ENCODE measurements at places on chromosomes 3 and 15.
A peak's percentile ranks its signal among the peaks of the same experiment; 100 is the strongest.

DNA sequence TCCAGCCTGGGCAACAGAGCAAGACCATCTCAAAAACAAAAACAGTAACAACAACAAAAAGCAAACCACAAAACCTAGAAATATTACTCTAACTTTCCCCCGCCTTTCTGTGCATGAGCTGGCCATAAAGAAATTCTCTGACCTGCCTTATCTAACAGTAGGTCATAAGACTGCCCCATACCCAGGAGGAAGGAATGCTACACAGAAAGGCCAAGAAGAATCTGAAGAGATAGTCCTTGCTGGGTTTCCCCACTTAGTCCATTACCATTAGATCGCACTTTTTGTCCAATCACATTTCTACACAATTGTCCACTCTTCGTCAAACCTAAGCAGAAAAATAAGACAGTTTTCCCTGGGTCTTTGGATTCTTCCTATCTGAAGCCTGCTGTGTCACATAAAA is 23.5 kb downstream of the CIAO2A start:
- DNase-seq: no peak

- no peak for DNase-seq
These were observed 298.1 kb downstream of the ADAMTS17 start for GRCh38 chr15:100043692-100044091.

- peak; percentile 65 for DNase-seq
These were observed 1.6 kb downstream of the RFTN1 start for GRCh38 chr3:16511681-16512434.

DNA sequence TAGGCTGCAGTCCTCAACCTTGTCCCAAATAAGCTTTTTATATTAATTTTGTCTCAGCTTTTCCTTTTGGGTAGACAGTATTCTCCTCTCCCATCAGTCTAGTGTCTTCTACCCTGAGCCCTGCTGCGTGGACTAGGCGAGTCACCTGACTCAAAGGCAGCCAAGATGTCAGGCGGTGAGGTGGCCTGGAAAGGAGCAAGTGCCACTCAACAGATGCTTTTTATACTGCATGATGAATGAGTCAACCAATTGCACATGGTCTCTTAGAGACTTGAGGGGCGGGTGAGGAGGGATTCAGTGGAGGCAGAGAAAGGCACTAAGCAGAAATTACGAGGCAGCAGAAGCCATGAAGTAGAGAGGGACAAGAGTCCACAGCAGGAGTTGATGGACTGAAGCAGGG is 95.9 kb downstream of the FRMD4B start:
- no peak for DNase-seq

DNA sequence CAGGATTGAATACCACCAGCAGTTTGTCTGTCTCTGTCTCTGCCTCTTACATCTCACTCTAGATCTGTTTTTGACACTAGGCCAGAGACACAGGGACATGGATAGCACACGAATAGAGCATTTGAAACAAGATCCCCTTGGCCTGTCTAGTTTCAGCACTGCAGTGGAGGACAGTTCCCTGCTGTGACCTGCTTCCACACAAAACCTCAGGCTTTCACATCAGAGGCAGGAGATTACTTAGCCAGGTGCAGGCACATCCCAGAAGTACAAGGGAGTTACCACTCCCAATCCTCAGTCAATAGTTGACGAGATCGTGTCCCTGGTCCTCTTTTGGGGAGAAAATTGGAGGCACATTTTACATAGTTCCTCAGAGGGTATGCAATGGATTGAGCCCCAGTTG is 34.0 kb upstream of the CCK start:
- no peak for DNase-seq

DNA sequence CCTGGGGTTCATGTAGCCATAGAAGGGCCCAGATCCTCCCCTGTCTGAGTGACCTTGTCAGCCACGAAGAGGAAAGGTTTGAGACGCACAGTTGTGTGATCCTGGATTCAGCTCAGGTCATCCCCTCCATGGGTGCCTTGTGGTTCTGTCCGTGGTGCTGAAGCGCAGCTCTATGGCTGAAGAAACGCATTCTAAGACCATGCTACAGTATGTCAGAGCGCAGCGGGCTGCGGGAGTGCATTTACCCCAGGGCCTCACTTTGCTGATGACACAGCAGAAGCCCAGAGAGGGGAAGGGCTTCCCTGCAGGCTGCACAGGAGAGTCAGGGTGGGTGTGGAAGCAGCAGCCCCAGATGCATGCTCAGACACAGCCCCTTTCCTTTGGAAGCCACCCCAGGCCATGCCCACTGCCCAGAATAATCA is 68.8 kb upstream of the IQSEC1 start:
- DNase-seq: no peak

GRCh38 chr3:133050891-133051290 is 12.7 kb downstream of the TMEM108 start:
- DNase-seq: no peak

DNA sequence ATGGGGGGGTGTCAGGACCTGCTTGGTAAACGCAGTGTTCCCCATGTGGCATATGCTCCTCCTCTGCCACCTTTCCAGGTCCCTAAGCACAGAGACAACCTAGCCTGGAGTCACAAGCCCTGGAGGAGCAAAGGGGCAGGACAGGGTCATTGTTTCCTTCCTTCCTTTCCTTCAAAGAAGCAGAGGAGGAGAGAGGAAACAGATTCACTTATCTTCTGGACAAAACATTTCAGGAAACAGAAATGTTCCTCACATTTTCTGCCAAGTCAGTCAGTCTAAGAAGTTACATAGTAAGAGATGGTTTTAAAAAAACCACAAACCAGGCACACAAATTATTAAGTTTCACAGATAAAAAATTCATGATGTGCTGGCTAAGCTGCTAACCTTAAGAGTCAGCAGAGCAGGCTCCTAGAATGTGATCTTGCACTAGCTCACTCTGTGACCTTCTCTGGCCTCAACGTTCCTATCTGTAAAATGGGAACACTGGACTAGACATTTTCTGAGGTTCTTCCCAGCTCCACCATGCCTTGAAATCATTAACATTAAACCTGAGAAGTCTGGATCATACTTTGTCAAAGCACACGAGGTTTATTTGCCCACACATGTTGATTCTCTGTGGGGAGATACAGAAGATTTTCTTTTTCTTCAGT is 47.9 kb downstream of the ATP13A5 start:
- no peak for DNase-seq

DNA sequence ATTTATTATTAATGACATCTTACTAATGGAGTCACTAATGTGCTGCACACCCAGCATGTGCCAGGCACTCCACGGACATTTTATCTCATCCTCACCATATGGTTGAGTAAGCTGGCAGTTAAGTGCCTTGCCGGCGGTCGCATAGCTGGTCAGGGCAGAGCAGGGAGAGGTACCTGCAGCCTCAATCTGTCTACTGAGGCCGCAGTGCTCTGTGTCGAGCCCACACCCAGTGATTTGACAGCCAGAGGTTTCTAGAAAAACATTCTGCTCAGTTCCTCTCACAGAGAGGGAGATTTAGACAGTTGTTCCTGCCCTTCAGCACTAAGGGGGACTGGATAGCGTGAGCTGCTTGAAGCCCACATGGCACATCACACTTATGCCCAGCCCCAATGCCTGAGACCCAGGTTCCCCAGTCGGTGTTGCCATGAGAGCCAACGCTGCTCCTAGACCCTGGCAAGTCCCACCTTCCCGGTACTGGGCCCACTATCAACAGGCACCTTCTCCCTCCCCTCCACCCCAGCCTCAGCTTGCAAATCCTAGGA is 2.6 kb downstream of the LIPC start:
- DNase-seq: no peak

DNA sequence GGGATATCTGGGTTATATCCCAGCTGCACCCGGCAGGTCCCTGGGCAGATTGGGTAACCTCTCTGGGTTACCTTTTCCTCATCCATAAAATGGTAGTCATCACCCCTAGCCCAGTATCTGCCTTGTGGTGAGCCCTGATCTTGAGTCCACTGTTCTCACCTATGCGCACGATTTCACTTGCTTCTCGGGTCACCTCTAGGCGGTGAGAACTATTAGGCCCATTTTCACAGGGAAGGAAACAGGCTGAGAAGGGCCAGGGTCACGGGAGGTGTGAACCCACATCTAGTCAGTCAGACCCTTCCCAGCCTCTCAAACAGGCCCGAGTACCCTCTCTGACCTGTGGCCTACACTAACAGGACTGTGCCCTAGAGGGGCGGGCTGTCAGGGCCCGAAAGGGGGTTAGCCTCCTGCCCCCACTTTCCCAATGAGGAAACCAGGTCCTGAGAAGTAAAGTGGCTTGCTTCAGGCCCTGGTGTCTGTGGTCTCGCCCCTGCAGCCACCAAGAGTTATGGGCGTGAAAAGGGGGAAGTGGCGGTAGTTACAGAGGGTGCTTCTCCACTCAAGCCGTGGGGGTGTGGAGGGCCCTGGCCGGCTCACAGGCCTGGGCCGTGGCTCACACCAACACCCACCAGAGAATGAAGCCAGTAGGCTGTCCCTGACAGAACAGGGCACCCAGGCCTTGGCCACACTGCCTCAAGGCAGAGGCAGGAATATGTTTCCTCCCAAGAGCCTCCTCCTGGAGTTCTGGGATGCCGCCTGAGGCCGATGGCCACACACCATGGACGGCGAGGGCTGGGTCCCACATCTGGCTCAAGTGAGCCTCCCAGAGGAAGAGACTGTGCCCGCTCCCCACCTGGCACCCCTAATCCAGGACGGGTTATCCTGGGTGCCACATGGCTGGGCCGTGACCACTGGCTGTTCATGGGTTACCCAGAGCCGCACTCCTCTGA is 19.5 kb downstream of the PSTPIP1 start:
- DNase-seq: no peak

DNA sequence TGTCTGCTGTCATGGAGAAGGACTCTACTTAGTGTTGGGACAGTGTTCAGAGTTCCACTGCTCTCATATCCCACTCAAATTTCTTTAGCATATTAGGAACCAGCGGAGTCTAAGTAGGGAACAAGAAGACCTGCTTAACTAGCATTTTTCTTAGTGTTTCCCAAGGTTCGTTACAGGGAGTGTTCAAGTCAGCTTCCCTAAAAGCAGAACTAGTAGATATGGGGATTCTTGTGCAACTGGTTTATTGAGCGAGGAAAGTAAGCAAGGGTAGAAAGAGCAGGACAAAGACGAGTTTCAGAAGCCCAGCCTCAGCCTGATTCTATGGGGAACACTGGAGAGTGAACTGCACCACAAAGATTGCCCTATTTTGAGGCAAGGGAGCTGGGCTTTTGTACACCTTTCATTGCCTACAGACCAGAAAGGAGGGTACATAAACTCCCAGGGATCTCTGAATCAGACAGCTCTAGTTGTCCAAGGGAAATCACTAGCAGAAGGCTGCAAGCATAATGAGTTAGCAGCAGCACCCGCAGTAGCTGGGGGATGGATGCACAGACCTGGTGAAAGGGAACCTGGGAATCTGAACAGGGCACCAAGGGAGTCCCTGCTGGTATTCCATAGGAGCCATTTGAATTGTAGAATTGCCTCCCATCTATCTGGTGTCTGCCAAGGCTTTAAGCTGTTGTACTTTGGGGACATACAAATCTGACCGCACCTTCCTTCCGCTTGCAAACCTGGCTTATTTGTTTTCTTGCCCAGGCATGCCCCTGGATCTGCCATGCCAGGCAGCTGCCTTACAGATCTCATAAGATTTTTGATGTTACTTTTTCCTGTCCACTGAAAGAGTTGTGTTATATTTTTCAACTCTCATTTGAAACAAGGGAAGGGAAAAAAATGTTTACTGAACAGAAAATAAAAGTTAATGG is 15.1 kb downstream of the CMTM7 start:
- no peak for DNase-seq

DNA sequence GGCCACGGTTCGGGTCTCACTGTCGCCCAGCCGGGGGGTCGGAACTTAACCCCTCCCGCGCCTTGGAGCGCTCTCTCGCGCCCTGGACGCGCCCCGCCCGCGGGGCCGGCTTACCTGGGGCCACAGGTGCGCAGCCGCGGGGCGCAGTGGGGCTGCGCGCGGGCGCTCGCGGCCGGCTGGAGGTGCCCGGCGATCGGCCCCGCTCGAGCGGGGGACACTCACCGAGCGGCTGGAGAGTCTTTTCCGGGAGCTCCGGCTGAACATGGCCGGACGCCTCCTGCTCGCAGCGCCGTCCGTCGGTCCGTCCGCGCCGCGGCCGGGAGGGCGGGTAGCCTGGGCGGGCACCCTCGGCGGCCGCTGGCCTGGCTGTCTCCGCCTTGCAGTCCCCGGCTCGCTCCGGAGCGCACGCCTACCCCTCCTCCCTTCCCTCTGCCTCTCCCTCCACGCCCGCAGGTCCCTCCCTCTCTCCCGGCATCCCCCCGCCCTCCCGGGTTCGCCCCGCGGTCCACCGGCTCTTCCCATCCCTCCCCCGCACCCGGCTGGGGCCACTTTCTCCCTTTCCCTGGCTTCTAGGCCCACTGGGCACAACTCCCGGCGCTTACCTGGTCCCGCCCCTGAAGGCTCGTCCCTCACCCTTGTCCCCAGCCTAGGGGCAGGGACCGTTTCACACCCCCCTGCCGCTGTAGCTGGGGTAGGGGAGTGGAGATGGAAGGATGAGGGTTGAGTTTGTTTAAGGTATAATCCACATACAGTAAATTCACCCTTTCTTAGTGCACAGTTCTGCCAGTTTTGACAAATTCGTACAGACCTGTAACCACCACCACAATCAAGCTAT is 220.1 kb upstream of the PRICKLE2 start:
- no peak for DNase-seq

DNA sequence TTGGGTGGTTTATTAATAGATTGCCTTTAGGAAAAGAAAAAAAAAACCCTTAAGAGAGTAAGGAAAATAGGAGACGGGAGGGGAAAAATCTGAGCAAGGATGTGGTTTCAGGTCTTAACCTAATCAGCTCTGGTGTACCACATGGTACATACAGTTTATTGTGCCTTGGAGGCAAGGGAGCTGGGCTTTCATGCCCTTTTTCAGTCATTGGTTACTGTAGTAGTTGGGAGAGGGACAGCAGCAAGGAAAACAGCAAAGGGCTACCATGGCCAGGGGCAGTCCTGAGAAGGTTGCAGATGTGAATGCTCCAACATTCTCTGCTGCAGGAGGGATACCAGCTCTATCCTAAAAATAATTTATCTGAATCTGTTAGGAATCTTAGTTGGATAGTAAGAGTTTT is 5.9 kb downstream of the CMC1 start:
- DNase-seq: no peak

DNA sequence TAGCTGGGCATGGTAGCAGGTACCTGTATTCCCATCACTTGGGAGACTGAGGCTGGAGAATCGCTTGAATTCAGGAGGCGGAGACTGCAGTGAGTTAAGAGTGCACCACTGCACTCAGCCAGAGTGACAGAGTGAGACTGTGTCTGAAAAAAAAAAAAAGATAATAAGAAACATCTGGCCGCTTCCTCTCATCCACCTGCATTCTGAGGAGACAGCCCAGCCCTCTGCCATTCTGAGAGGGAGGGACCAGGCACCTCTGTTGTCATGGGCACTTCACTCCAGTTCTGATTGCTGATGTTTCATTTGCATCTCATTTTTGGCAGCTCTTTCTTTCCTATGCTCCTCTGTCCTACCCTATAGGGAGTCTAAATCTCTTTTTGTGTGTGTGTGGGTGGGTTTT is 36.4 kb upstream of the GSK3B start:
- DNase-seq: no peak

- no peak for DNase-seq
These were observed 234.7 kb downstream of the CDIN1 start for GRCh38 chr15:36814105-36814504.

GRCh38 chr15:67145710-67146109 is 80.3 kb downstream of the SMAD3 start:
- no peak for DNase-seq

- no peak for DNase-seq
These were observed 73.5 kb upstream of the SCN5A start for GRCh38 chr3:38722781-38723568.

GRCh38 chr15:38652183-38652794 is 87.7 kb upstream of the RASGRP1 start:
- DNase-seq: no peak

GRCh38 chr15:90160781-90161727 is 40.1 kb upstream of the SEMA4B start:
- DNase-seq: no peak

GRCh38 chr3:17535274-17535673 is 207.2 kb downstream of the TBC1D5 start:
- no peak for DNase-seq
